Stimulated activated CD8-positive, alpha-beta memory T cell treated with anti-CD3 and anti-CD28 coated beads, Interleukin-7, amount 100 ng/mL, for 1 hour (primary cell): ENCODE measurements at places on chromosomes 4 and X.

GRCh38 chr4:7767966-7768365, 171.7 kb downstream of the AFAP1 start:
- no peak for DNase-seq

- no peak for DNase-seq
These were observed 17.6 kb downstream of the GRIA3 start for GRCh38 chrX:123201720-123202119.

DNA sequence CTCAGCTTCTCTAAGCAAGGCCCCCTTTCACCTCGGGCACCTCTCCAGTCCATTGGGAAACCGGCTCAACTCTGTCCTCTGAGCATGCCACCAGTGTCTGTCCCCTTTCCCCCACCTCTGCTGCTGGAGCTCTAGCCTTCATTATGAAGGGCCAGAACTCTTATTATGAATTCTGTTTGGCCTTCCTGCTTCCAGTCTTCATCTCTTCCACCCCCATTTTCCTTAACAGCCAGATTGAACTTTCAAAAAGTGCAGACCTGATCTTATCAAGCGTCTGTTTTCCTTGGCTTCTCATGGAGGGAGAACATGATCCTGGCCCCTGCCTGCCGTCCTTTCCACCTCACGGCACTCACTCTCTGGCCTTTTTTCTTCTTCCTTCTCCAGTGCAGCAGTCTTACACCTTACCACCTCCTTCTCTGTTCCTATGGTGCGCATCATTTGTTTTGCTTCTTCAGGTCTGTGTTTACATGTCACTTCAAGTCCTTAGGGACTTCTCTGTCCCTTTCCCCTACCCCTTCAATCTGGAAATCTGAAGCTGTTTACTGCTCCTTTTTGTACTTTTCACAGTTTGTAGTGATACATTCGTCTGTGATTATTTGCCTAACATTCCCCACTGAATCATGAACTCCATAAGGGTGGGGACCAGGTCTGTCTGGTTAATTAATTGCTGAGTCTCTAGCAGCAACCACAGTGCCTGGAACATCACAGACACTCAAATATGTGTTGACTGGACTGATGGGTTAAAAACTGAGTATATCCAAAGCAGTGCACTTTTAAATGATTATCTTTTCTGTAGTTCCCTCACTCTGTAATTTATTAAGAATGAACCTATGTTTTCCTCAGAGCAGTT, 55.8 kb downstream of the FNIP2 start:
- no peak for DNase-seq

DNA sequence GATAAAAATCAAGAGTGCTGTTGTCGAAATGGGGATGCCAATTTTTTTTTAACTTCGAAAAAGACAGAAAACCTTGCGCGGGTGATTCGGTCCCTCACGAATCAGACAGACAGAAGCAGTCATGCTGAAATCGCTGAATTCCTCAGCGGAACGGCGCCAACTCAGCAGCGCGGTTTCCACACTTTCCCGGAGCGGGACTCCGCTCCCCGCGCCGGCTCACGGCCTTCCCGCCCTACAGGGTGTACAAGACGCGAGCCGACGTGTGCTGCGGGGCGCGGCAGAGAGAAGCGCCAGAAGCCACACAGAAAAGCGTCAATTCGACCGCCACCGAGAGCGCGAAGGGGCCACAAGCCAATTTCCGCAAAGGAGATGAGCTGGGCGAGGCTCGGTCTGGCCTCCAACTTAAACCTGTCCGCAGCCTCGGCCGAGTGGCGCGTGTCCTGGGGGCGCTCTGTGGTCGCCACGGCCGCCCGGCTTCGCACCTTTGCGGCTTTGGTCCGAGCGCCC, 1.3 kb downstream of the NEXMIF start:
- no peak for DNase-seq

DNA sequence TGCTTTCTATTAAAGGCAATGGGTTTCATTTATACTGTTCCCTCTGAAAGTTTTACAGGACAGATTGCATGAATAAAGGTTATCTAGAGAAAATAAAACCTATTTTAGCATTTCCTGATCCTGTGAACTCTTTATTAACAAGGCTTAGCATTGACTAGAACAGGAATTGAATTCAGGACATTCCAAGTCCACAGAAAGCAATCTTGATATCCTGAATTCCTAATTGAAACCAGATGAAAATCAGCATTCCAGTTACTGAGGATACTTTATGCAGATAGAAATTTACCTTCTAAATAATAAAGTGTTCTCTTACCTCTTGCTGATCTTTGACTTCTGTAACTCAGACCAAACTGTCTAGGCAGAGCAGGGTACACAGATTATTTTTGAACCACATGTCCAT, 151.4 kb downstream of the ZNF518B start:
- DNase-seq, result no peak

DNA sequence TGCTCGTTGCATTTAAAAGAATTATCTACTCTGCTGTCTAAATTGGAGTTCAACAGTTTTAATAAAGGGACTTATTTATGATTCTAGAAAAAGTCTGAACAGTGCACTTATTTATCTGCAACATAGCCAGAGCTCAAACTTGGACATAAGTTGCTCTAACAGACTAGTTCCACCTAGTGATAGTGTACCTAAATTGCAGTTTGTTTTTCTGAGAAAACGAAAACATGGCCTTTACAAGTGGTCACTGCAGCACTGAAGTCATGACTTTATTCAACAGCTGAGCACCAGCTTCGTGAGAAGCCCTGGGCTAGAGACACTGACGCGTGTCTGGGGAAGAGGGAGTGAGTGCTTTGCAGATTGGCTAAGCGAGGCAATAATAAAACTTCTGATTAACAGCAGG, 77.3 kb upstream of the IGSF1 start:
- DNase-seq, result no peak

DNA sequence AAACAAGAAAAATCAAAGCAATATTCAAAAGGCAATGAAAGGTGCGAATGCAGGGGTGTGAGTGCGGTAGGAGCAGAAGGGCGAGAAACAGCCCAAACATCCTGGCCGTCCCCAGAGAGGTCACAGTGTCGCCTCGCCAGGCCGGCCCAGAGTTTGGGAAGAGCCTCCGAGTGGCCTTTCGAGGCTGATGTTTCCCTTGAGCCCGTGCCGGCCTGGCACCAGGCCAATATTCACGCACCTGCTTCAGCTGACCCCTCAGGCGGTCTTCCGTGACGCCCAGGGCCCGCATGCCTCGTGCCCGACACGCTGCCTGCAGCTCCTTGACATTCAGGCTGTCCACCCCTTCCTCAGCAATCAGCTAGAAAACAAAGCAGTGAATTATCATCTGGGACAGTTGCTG, 30.6 kb downstream of the LETM1 start:
- no peak for DNase-seq

DNA sequence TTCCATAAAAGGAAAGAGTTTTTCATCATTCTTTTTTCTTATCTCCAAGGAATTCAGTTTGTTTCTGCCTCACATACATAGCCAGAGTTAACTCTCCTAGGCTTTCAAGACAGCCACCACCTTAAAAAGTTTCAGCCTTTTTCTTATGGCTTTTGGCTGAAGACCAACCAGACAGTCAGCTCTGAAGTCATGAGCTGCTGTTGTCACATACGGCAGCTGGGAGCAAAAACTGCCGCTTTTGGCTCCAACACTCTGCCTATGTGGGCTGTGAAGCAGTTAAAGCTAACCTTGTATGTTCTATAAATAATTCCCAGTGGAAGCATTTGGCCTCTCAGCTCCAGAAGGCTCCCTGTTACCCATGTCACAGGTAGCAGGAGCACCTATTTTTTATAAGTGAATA, 104.1 kb downstream of the KLHL4 start:
- no peak for DNase-seq

- no peak for DNase-seq
These were observed 30.4 kb downstream of the ACSL1 start for GRCh38 chr4:184795214-184795844.

DNA sequence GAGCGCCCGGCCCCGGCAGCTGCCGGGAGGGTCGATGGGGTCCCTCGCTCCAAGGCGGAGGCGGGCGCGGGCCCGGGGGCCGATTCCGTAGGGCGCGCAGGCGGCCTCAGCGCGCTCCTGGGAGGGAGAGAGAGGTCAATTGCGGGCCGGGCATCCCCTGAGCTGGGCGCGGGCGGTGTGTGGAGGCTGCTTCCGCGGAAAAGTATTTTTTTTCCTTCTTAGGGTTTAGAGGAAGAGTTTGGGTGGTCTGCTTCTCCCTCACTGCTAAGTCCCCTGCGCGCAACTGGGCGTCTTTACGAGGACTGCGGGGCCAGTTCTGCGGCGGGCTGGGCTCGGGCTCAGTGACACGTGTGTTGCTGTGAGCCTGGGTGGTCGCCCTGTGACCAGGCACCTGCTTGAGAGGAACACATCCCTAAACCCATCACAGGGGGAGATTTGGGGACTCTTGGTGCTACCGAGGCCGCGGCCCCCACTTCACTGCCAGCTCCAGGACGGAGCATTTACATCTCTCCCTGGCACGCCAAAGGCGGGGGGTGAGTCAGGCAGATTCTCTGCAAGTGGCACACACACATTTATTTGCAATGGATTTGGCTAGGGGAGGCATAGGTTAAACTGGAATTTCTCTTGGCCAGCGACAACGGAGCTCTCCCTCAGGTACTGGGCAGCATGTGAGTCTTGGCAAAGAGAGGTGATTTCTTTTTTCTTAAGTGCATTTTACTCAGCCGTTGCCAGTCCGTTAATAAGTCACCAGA, 151.2 kb upstream of the SLC4A4 start:
- peak; percentile 0 for DNase-seq

DNA sequence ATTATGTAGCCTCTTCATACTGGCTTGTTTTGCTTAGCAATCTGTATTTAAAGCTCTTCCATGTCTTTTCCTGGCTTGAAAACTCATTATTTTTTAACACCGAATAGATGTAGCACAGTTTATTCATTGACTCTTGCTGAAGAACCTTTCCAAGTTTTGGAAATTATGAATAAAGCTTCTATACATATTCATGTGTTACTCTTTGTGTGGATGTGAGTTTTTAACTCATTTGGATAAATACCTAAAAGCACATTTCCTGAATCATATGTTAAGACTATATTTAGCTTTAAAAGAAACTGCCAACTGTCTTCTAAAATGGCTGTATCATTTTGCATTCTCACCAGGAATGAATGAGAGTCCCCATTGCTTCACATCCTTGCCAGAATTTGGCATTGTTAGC, 2061.7 kb upstream of the AGA start:
- no peak for DNase-seq

- no peak for DNase-seq
These were observed 29.9 kb upstream of the STS start for GRCh38 chrX:7117587-7117986.

- no peak for DNase-seq
These were observed 7.7 kb downstream of the FAM3A start for GRCh38 chrX:154508384-154508745.

GRCh38 chr4:40214038-40214437, 17.2 kb downstream of the RHOH start:
- no peak for DNase-seq

GRCh38 chr4:152316969-152317368, 218.9 kb downstream of the FBXW7 start:
- no peak for DNase-seq

DNA sequence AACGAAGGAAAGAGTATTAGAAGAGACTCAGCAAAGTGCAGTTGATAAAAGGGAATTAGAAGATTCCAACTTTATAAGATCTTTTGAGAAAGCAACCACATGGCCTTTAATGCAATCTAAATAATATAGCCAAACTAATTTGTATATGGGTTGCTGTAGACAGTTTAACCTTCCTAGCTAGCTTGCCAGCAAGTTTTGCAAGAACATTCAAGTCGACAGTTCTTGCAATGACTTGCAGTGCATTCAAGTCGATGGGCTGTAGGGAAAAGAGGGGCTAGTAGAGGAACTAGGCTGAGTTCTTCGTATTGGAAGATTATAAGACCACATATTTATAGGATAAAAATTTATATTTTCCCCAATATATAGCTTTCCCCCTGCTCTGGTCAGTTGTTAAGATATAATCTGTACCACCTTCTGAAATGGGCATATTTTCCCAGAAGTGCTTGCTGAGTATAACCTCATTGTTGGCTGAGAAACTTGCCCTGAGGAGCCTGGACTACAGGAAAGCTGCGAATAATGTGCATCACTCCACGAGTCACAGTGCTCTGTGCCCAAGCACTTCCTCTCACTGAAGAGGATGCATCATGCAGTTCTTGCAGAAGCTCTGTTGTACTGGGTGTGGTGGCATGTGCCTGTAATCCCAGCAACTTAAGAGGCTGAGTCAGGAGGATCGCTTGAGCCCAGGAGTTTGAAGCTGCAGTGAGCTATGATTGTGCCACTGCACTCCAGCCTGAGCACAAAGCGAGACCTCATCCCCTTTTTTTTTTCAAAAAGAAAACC, 56.7 kb downstream of the DOCK11 start:
- no peak for DNase-seq

GRCh38 chr4:30716158-30716557, 4.0 kb upstream of the PCDH7 start:
- no peak for DNase-seq

DNA sequence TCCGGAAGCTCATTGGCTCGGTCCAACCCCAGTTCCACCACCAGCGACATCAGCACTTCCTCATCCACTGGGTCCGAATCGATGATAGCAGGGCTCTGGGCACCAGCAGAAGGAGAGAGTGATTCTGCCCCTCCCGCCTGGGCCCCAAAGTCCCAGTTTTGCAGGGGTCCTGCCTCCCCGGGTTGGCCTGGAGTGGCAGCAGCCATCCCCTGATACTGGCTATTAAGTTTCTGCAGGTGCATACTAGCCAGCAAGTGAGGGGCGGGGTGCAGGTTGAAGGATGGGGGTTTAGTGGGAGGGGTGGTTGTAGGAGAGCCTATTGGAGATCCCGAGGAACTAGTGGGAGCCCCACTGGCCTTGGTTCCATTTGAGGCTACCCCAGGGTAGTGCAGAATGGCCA, 3.9 kb downstream of the CITED1 start:
- DNase-seq, result no peak

DNA sequence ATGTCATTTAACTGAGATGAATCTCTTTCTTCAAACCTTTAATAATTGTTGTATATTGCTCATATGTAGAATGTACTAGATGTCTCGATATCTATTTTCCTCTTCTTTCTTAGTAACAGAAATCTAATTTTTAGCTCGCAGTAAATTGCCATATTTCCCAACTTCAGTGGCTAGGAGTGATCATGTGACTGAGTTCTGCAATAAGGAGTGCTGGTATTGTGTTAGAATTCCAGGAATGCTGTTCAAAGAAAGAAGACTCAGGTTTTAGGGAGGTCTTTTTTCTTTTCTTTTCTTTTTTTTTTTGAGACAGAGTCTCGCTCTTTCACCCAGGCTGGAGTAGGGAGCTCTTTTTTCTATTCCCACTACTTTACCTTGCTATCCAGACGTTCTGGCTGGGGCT, 81.7 kb downstream of the SLC10A7 start:
- DNase-seq, result no peak

DNA sequence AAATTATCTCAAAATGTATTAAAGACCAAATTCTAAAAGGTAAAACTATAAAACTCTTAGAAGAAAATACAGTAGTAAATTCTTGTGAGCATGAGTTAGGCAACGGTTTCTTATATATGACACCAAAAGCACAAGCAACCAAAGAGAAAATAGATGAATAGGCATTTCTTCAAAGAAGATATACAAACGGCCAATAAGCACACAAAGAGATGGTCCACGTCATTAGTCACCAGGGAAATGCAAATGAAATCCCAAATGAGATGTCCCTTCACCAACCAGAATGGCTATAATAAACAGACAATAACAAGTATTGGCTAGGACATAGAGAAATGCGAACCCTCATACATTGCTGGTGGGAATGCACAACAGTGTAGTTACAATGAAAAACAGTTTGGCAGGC, 44.6 kb downstream of the RAB33A start:
- no peak for DNase-seq

GRCh38 chr4:94447754-94448411, 3.9 kb upstream of the PDLIM5 start:
- DNase-seq, result no peak
